ENCODE measurements at places on chromosomes 12 and 14.
A peak's percentile ranks its signal among the peaks of the same experiment; 100 is the strongest.

DNA sequence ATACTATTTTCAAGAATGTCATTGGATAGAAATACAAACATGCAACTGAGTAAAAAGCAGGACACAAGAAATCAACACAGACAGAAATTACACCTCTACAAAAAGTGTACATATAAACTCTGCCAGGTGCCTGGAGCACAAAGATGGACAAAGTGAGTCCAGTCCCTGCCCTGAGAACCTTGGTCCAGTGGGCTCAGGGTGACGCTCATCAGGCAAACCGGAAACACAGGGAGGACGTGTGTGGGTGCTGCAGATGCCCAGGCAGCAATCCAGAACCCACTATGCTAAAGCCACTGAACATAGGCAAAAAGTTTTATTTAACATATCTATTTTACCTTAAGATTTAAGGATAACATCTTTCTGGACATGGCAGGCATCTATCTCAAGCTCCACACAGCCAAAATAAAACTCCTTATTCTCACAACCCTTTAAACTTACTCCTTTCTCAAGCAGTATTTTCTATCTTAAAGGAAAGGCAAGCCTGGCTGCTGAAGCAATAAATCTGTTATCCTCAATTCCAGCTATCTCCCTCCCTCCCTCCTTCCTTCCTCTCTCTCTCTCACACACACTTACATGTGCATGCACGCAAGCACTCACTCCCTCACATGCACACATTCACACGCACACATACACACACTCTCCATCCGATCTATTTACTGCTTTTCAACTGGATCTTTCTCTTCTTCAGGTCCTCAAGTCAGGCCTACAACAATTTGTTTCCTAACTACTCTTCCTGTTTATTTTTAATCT, 10.2 kb downstream of the PPP1R13B start:
- no peak for DNase-seq

GRCh38 chr12:91099341-91099740, 12.0 kb downstream of the LUM start:
- DNase-seq = no peak

GRCh38 chr14:55123852-55124639, 5.0 kb upstream of the LGALS3 start:
- no peak for DNase-seq

- DNase-seq = no peak
Observed at GRCh38 chr12:1606021-1606622, 11.7 kb upstream of the FBXL14 start.

- no peak for DNase-seq
Observed at GRCh38 chr14:94043756-94044475, 17.8 kb downstream of the OTUB2 start.

GRCh38 chr12:105107171-105107493, 399 bp upstream of the WASHC4 start:
- DNase-seq = no peak

- DNase-seq = no peak
Observed at GRCh38 chr12:130815028-130815741, 23.9 kb downstream of the STX2 start.

DNA sequence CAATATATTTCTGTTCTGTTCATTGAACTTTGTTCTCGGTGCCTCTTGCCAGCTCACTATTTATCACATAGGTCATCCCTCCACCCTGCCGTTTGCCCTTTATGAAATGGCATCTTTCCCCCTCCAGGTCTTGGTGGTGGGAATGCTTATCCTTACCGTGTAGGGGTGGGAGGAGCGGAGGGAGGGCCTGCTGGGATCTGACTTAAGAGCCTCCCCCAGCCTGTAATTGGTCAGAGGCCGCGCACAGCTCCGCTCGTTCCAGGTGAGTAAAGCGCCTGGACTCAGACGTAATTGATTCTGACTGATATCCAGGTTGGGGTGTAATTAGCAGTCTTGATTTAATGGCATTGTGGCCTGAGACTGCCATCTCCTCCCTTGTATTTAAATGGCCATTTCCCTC, 185.3 kb downstream of the TSPAN9 start:
- DNase-seq = no peak

GRCh38 chr12:1518591-1519516, 75.5 kb downstream of the FBXL14 start:
- no peak for DNase-seq

- no peak for DNase-seq
Observed at GRCh38 chr14:83147006-83147405, 1613.4 kb upstream of the SEL1L start.

GRCh38 chr14:52076334-52076733, 7.5 kb upstream of the NID2 start:
- no peak for DNase-seq

DNA sequence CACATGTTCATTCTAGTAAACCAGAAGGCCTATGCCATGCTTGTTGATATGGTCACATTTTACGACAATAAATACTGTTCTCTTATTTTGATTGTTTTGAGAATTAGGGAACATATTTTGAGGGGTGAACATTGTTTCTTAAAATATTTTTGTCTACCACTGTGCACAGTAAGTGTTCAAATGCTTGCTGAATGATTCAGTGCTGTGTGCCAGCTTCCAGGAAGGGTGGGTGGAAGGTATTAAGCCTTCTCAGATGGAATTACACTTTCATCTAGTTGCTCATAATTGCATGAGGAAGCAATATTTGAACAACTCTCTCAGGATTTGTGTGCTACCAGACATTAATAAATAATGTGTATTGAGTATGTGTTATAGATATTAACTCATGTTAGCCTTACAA, 15.5 kb upstream of the TMX1 start:
- DNase-seq = no peak

DNA sequence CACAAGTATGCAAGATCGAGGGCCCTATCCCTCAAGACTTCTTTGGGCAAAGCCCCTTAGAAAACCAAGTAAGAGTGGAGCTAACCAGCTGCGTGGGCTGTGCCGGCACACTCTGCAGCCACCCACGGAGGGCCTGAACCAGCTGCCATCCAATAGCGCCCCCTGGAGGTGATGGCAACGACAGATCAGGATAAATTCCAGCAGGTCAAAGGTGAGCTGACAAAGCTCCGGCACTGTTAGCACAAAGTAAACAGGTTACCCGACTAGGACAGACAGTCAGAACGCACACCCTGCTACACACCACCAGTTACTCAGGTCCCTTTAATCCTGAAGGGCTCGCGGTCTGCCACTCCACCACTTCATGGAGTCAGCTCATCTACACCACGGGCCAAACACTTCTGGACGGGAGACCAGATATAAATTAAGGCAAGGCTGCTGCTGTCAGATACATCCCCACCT, 4.9 kb downstream of the ZBTB39 start:
- DNase-seq = peak; percentile 30

GRCh38 chr12:93702707-93703315, 25.6 kb downstream of the CRADD start:
- DNase-seq = no peak

DNA sequence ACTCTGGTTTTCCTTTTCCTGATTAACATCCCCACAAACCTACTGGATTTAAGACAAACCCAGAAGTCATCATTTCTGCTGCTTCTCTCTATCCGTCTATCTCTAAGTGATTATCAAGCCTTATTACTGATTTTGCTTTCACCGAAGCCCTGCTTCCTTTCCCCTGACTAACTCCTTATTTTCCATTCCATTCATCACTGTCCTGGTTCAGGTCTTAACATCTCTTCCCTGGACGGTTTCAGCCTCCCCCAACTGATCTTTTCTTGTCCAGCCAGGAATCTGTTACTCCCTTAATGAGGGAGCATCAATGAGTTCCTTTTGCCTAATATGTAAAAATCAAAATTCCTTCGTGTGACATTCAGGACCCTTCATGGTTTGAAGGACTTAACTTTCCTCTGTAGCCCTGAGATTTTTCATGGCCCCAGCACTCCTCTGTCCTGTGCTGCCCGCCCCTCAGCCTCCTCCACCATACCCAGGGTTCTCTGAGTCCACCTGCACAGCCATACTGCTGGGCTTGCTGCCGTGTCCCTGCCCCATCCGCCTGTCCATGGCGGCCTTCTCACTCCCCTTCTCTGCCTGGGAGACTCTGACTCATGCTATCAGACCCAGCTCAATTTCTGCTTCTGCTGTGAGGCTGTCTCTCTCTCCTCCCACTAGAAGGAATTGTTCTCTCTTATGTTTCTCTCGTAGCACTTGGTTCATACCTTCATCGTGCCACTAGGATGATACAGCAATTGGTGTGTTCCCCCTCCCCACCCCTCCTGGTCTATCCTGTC, 167.8 kb upstream of the HIF1A start:
- no peak for DNase-seq

DNA sequence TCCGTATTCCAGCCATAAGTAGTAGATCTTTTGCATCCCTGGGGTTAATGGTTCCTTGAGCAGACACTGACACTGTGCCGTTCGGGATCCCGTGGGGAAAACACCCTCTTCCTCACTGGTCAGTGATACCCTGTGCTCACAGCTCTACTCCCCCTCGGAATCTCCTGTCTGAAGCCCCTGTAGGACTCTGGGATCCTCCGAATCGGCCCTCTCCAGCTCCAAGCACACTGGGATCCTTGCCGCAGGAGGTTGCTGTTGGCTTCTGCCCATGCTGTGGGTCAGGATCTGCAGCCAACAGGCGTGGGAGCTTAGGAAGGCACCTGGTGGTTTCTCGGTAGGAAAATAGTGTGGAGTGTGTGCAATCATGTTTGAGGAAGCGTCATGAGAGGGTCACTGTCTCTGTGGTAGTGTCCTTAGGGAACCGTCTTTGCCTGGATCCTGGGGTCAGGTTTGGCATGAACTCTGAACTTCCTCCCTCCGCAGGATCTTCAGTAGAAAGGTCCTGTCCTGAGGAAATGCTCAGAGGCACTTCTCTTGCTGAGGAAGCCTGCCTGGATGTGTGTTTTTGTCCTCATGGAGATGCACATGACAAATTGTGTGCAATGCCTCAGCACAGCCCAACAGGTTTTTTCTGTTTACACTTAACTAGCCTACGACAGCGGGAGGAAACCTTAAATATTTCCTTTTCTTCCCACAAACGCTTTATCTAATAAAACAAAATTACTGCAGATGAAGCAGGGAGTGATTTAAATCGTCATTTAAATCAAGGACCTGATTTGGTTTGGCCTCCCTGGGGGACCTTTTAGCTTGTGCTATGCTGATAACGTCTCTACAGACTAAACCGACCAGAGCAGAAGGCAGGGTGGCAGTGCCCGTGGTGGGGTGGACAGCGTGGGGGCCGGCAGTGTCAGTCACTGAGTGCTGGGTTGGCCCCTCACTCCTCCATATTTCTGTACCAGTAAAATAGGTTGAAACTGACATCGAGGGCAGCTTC, 18.7 kb downstream of the FBXL14 start:
- no peak for DNase-seq
